ENCODE measurements at places on chromosomes 7 and 10.

- no peak for DNase-seq
Measured at GRCh38 chr7:105799677-105800076, 76.7 kb downstream of the ATXN7L1 start.

DNA sequence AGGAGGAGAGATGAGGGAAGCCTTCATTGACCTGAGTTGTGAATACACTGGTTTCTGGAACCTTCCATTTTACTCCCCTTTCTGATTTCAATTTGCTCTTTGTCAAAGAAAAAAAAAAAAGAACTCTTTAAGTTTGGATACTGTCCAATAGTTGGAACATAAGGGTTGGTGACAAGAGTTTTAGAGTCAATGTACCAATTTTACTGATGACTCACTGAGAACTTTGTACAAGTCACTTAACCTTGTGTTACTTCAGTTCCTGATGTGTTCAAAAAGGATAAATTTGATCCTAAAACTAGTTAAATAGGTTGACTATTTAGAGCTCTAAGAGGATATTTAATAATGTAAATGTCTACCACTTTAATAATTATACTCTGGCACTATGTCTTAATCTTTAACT lies 4.1 kb upstream of the CDK14 start:
- DNase-seq, result no peak

DNA sequence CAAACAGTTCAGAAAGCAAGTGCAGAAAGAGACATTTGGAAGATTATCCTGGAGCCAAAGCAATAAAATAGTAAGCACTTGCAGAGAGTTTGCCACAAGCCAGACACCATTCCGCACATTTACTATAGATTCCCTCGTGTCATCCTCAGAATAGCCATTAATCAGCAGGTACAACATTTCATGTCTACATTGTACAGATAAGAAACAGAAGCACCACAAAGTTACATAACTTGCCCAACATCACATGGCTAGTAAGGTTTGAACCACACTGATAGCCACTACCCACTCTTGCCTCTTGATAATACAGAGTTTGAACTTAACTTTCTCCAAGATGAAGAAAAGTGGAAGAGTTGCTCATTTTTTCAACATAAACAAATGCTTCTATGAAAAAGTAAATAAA lies 40.6 kb upstream of the GHITM start:
- no peak for DNase-seq

DNA sequence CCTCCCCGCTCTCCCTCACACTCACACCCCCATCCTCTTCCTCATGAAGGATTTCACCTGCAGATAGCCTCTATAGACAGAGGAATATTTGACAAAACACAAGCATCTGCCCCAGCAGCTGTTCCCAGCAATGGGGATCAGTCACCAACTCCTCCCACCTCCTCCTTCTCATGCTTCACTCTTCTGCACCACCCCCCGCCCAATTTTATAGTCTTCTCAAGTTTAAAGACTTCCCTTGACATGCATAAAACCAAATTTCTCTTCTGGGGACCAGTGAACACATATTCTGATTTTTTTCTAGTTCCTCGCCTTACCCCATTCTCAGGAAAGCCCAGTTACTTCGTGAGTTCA lies 654.4 kb downstream of the LRMDA start:
- no peak for DNase-seq

DNA sequence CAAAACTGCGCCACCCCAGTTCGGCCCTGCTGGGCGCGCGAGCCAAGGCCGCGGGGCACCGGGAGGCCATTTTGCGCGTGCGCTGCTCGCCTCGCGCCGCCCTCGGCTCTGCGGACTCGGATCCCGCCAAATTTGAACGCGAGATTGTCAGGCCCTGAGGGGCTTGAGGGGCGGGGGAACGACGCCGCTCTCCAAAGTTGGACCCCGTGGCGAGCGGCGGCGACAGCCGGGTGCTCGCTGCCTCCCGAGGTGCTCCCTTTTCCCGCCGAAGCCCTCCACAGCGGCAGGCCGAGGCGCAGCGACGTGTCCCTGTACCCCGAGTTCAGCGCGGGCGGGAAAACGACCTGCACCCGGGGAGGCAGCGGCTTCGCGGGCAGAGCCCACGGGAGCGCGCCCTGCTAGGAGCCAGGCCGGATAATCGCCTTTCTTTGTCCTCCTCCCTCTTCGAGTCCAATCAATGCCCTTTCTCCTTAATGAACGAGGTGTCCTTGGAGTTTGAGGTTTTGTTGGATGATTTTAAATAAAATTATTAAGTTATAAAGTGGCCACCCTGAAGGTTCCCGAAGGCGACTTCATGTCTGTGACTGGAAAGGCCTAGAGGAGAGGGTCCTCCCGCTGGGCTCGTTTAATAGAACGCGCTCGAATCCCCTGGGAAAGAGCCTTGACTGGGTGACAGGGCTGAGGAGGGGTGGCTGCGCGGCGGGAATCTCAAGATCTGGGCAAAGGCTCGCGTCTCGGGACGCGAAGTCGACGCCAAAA lies 10.7 kb upstream of the SPAG6 start:
- no peak for DNase-seq

GRCh38 chr10:79348640-79348988 lies 1.3 kb downstream of the PPIF start:
- DNase-seq, result no peak

DNA sequence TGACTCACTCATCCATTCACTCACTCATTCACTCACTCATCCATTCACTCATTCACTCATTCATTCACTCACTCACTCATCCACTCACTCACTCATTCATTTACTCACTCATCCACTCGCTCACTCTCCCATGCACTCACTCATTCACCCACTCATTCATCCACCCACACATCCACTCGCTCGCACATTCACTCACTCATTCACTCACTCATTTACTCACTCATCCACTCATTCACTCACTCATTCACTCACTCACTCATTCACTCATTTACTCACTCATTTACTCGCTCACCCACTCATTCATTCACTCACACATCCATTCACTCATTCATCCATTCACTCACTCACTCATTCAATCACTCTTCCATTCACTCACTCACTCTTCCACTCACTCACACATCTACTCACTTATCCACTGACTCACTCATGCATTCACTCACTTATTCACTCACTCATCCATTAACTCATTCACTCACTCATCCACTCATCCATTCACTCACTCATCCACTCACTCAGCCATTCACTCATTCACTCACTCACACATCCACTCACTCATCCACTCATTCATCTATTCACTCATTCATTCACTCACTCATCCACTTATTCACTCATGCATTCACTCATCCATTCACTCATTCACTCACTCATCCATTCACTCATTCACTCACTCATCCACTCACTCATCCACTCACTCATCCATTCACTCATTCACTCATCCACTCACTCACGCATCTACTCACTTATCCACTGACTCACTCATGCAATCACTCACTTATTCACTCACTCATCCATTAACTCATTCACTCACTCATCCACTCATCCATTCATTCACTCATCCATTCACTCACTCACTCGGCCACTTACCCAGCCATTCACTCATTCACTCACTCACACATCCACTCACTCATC lies 74.0 kb downstream of the CARD11 start:
- DNase-seq, result no peak

- peak; percentile 57 for DNase-seq
Measured at GRCh38 chr7:100675105-100675451, 1.5 kb downstream of the GNB2 start.

- no peak for DNase-seq
Measured at GRCh38 chr7:22481726-22482125, 18.3 kb downstream of the STEAP1B start.

GRCh38 chr10:113099431-113100183 lies 149.6 kb downstream of the TCF7L2 start:
- no peak for DNase-seq

GRCh38 chr10:14543046-14543903 lies 212.6 kb upstream of the FRMD4A start:
- no peak for DNase-seq

GRCh38 chr10:122495406-122496340 lies 34.3 kb downstream of the HTRA1 start:
- no peak for DNase-seq

- no peak for DNase-seq
Measured at GRCh38 chr10:34297541-34298345, 517.4 kb downstream of the PARD3 start.

DNA sequence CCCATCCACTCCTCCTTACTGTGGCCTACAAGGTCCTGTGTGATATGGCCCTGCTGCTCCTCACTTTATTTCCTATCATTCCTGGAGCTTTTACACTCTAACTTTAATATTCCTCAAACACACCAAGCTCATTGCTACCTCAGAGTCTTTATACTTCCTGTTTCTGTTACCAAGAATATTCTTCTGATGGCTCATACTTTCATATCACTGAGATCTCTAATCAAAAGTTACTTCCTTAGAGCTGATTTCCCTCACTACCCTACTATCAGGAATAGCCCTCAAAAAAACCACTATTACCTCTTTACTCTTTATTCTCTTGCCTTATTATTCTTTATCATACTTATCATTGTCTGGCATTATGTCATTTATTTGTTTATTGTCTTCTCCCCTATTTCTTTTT lies 5.8 kb upstream of the PPP3CB start:
- DNase-seq, result no peak

- DNase-seq, result peak; percentile 7
Measured at GRCh38 chr10:22713853-22714478, 412 bp downstream of the PIP4K2A start.

DNA sequence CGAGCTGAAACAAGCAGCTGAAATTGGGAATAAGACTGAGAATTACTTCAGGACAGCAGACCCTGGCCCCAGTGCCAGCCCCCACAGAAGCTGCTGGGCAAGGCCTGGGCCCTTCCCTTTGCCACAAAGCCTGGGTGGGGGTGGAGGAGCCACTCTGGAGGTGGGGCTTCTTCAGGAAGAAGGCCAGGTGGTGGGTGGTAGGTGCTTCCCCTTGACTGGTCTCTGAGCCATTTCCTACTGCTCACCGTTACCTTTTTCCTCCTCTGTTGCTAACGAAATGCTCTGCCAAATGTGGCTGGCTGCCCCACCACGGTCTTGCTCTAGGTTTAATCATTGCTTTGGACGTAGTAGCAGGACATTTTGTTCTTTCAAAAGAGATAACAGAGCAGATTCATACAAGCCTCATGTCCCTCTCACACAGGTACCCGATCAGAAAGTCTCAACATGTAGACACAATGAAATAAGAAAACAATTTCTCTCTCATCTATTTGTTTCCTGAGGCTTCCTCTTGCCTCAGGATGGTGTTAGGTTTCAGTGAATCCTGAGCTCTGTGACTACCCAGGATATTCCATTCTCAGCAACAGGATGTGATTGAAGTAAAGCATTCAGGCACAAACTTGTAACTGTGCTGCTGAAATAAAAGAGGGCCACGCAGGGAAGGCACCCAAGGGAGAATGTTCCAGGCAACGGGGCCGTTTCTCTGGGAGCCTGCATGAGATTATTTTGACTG lies 66.5 kb downstream of the WDR11 start:
- DNase-seq, result no peak

DNA sequence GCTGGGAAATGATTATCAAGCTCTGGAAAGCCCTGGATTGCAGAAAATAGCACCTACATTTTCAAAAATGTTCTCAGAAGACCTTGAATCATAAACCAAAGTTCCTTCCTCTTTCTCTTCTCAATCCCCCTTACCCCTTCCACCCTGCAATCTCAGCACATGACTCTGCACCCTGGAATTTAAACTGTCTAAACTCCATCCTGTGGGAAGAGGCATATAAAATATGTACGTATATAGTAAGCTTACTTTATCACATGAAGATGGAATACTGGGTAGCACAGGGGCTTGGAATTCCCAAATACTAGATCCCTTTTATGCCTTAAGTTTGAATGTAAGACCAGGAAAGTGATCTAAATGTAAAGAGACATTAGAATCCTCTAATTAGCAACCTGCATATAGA lies 7.7 kb downstream of the AGMO start:
- DNase-seq, result no peak

DNA sequence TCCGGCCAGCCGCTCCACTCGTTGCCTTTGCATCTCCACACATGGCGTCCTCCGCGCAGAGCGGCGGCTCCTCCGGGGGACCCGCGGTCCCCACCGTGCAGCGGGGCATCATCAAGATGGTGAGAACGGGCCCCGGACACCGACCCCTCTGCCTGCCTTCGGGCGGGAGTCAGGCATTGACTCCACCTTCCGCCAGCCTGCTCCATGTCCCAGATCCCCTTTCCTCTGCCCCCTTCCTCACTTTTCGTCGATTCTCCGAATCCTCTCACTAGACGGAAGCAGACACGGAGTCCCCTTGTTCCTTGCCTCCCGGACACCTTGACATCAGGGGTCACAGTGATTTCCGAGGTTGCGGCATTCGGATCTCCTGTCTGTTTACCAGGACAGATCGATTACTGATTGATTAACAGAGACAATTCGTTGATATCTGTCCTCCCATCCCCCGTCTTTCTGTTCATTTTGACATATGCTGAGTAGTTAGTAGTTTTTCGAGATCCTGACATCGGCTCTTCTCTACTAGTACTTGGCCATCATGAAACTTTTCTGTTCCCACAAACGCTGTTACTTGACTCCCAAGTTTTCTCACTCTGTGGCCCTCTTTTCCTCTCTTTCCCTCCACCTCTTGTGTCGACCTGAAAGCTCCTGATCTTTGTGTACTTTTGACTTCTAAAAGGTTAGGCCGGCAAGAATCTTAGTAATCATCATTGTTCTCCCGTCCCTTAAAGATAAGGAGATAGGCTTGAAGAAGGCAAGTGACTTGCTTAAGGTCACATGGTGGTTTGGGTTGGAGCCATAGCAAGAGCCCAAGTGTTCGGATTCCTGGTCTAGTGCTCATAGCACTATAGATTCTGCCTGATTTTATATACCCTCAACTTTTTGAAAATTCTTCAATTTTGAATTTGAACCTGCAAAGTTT lies 597 bp downstream of the SND1 start:
- peak; percentile 49 for DNase-seq

DNA sequence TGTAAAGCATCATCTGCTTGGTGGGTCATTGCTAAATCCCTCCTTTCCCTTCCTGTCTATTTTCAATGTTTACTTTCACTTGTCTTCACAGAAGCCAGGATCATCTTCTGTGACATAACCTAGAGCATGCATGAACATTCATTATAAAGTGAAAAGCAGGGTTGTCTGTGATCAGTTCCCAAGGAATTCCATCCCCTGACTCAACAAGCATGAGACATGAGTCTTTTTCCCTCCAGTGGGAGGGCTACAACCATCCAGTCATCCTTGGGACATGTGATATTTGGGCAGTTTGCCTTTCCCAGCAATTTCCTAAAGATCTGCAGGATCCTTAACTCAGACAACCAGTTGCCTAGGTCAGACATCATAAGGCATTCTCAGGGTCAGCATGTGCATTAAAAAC lies 166.3 kb upstream of the TMEM196 start:
- no peak for DNase-seq

- peak; percentile 34 for DNase-seq
Measured at GRCh38 chr10:124632064-124632531, 112.1 kb downstream of the FAM53B start.

DNA sequence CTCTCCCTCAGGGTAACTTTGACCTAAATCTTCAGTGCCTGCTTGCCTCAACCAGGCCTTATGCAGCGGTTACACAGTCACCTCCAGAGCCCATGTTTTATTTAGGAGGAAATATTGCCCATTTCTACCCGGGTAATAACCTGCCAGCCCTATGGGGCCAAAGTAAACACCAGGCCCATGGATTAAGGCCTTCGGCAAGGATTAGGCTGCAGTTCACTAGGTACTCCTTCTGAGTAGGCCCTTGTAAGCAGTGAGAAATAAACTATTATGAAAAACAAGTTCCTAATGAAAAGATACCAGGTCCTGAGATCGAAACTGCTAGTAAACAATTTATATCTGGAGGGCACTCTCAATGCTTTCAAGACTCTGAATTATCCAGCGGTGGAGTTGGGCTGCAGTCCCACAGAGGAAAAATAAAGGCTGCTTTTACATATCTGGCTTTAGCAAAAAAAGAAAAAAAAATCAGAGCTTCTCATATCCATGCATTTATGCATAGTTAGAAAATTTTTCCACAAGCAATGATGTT lies 3.7 kb upstream of the HOXA10 start:
- DNase-seq, result no peak

- no peak for DNase-seq
Measured at GRCh38 chr10:14190702-14191101, 140.0 kb downstream of the FRMD4A start.

Data from trophoblast cell (in vitro differentiated cells and primary cell).